ENCODE measurements at places on chromosomes 5 and 9.

GRCh38 chr5:134534726-134535110 is 9.2 kb downstream of the JADE2 start:
- DNase-seq: no peak

- DNase-seq: peak; percentile 40
These were observed 984 bp downstream of the STXBP1 start for GRCh38 chr9:127612939-127613582.

DNA sequence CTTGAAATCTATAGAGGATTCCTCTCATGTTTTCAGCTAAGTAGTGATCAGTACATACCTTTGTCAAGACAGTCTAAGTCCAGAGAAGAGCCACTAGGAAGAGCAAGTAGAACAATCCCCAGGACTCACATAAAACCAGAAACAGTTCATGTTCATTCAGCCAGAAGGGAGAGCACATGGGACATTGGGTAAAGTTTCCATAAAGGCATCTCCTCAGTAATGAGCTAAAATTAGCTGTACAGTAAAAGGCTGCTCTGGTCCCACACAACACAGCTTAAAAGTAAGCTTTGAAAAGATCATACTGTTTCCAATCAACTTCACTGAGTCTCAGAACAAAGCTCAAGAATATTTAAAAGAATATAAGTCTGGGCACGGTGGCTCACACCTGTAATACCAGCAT is 32.4 kb downstream of the HOMER1 start:
- no peak for DNase-seq

DNA sequence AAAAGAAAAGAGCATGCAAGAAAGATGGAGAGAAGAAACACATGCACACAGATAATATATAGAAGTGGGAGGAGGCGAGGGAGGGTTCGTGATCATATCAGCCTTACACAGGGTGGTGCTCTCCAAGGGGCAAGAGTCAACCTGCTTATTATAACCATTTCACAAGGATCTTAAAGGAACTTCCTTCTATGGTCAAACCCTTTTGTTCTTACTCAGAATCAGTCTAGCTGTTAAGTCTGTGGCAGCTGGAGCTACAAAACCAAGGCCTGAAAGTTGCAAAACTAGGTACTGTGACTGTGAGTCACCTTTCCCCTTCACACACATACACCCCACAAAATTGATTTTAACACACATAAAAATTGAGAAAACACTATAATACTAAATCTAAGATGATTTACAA is 18.5 kb upstream of the ERMP1 start:
- peak; percentile 39 for DNase-seq

GRCh38 chr9:132141344-132141947 is 20.4 kb upstream of the NTNG2 start:
- DNase-seq: no peak

- DNase-seq: no peak
These were observed 45.1 kb upstream of the ASTN2 start for GRCh38 chr9:117459913-117460312.

GRCh38 chr5:79508794-79509193 is 5.1 kb downstream of the HOMER1 start:
- DNase-seq: no peak

GRCh38 chr5:111774525-111774924 is 17.5 kb upstream of the NREP start:
- DNase-seq: no peak

- DNase-seq: no peak
These were observed 36.3 kb downstream of the GDA start for GRCh38 chr9:72185561-72185960.

DNA sequence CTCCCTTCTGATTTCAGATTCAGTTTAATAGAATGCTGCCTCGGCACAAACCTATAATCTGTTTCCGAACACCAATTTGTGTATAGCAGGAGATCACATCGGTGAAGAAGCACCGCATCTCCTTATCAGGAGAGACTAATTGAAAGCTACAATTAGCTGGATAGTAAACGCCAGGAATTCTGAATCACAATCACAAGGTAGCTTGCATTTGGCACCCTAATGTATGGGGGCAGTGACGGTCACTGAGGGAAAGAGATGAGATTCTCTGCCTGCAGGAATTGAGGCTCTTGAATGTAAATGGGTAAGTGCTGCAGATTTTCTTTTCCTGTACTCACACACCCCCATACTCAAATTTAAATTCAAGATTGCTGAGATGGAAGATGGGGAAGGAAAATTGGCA is 373.6 kb upstream of the ZNF608 start:
- DNase-seq: no peak

DNA sequence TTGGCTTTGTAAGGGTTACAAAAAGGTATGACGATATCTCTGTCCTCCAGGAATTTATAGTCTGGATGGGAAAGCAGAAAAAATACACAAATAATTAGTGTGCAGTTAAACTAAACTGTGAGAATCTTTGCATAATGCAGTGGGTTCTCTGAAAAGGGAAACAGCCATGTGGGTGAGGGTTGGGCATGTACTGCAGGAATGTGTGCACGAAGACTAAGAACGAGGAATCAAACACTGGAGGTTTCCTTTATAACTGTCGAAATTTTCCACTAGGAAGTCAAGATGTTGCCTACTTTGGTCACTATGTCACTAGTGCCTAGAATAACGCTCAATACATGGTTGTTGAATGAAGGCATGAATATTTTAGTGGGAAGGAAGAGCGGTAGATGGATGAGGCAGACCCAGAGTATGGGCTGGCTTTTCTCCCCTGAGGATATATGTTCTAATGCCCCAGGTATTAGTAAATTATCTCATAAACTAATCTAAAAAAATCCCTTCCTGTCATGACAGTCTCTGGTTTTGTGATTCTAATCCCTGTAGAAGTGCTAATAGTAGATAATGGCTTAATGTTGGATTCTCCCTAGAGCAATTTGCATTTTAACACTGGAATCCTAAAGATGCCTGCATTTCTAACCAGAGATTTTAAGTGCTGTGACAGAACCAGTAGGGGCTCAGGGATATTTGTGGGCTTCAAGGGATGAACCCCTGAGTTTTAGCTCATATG is 227.3 kb downstream of the NMUR2 start:
- no peak for DNase-seq

DNA sequence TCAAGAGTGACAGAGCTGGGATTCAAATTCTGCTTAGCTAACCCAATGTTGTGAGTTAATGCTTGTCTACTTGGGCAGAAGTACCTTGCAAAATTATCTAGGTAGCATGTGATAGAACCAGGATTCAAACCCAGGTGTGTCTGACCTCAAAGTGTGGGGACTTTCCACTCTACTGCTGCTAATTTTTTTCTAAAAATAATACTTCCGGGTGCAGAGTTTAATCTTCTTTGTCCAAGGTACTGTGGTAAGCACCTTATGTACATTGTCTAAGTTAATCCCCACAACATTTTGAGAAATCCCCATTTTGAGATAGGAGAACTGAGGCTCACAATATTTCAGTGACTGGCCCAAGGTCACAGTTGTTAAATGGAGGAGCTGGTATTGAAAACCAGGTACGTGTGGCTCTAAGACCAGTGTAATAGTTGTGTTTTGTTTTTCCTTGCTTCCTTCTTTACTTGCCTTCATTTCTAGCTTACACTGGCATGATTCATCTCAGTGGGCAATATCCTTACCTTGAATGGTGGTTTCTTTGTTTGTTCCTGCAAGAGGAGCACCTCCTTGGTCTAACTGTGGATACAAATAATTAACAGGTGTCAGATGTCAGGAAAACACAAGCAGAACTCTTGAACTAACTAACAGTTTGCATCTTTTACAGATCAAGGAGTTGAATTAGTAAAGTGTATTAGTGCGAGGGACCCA is 7.5 kb downstream of the ALDOB start:
- DNase-seq: no peak

GRCh38 chr9:123724211-123724796 is 205.6 kb downstream of the DENND1A start:
- DNase-seq: no peak

DNA sequence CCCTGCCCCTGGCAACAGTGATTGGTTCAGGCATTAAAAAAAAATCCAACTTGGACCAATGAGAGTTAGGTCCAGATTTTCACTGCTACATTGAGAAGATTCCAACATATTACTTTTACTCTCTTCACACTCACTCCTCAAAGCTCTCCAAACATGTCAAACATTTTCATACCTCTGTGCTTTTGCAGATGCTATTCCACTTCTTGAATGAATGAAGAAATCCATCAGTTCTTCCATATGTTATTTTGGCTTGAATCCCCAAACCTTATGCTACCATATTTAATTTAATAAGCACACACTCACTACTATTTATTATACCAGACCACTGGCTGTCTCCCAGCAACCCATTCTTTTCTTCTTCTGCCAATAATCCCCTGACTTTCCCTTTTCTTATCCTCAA is 87.1 kb downstream of the PPP2R2B start:
- no peak for DNase-seq

DNA sequence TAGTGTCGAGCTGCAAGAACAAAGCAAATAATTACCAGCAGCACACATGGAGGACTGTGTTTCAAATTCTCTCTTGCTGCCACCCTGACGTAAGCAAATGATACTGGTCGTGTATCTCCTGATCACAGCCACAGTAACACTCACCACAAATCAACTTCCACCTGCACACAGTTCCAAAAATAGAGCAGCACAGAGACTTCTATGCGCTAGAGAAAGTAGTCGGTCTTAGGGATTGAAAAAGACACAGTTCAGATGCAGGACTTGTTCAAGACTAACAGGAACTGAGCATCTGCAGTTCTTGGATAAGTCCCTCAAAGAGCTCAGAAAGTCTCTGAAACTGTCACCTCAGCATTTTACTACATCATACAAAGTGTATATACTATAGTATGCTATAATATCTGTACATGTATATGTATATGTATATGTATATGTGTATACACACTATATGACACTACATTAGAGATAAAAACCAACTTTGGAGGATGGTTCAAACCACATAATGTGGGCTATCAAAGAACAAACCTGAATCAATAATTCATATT is 279.0 kb downstream of the GLIS3 start:
- DNase-seq: no peak

DNA sequence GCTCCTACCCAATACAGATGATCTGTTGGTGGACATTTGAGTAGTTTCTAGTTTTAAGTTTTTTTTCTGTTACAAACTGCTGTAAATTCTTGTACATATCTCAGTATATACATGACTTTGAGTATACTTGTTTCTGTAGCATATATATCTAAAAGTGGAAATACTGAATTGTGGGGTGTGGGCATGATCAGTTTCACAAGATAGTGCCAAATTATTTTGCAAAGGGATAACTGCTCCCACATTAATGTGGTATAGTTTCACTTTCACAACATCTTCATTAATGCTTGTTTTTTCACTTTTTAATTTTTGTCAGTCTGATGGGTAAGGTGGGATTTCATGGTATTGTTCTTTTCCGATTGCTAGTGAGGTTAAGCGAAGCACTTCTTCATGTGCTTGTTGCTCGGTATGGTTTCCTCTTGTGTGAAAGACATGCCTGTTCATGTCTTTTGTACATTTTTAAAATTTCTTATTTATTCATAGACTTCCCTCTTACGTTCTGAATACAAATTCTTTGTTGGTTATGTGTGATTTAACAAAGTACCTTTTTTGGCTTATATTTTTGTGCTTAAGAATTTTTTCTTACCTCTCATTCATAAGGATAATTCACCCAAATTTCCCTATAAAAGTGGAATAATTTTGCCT is 103.5 kb downstream of the CDC42SE2 start:
- no peak for DNase-seq

DNA sequence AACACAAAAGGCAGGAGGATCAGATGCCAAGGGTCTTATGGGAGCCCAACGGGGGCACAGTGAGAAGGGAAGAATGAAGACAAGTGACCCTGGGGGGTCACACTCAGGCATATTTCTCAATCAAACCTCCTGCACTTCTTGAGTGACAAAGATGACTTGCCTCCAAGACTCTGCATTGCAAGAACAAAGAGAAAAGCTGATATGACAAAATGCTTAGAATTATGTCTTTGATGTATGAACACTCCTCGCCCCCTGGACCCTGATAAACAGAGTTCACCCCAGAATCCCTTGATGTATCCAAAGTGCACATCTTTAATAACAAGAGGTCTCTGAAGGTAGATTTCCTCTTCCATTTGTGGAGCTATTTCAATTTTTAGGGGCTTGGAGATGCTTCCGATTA is 146.5 kb downstream of the C5orf15 start:
- no peak for DNase-seq

DNA sequence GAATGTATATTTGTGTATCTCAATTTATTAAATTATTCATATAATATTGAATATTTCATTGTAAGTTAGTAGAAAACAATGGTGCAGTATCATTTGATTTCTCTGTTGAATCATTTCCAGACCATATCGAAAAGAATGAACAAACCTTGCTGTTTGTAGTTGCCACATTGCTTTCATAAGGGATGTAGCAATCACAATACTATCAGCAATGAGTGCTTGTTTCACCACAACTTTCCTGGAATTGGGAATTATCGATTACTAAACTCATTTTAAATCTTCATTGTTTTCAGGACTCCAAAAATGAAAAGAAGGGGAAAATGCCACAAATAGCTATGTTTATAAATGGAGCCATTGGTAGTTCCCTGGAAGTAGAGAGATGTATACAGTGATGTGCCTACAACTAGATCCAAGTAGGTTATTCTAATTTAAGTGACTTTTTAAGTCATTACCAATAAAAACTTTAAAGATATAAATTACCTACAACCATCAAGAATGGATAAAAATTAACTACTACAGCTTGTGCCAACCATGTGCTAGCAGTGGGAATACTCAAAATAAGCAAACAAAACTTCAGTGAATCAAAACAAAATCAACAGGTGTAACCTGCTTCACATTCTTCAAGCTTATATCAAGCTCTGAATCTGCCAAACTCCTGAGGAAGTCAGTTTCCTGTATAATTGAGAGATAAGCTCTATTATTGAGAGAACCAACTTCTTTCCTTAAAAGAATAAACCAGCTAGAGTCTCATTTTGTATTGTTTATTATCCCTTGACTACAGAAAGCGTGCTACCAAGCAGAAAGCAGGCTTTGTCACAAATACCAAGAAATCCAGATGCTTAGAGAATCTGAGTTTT is 358.6 kb downstream of the ADGRV1 start:
- no peak for DNase-seq

DNA sequence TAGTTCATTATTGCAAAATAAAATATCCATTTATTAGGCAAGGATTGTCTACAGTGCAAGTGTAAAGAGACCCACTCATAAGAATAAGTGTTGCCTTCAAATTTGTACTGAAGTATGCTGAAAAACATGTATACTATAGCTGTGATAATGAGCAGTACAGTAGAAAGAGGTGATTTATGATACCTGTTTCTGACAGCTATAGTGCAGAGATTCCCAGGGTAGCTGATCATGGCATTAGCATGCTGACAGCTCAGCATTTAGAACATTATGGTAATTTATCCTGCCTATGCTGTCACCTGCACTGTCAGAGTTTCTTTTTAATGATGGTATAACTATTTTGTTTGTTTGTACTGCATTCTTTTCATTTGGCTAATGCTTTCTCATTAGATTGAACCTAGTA is 177.6 kb upstream of the TLX3 start:
- DNase-seq: no peak

- DNase-seq: no peak
These were observed 108.7 kb downstream of the HSD17B3 start for GRCh38 chr9:96193236-96193755.

DNA sequence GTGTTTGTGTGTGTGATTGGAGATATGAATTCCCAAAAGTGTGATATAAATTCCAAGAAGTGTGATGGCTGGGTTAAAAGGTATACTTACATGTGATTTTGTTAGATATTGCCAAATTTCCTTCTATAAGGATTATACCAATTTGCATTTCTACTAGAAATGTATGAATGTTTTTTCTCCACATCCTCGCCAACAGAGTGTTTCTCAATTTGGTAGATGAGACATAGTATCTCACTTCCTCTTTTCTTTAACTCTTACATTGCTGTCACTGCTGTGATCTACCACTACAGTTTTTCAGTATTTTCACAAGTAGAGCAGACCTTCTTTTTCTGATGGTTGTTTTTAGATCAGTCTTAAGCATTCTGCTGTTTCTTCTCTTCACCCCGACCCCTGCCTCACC is 111.3 kb downstream of the FER start:
- DNase-seq: peak; percentile 1
